ENCODE measurements at places on chromosomes 7 and 10.

DNA sequence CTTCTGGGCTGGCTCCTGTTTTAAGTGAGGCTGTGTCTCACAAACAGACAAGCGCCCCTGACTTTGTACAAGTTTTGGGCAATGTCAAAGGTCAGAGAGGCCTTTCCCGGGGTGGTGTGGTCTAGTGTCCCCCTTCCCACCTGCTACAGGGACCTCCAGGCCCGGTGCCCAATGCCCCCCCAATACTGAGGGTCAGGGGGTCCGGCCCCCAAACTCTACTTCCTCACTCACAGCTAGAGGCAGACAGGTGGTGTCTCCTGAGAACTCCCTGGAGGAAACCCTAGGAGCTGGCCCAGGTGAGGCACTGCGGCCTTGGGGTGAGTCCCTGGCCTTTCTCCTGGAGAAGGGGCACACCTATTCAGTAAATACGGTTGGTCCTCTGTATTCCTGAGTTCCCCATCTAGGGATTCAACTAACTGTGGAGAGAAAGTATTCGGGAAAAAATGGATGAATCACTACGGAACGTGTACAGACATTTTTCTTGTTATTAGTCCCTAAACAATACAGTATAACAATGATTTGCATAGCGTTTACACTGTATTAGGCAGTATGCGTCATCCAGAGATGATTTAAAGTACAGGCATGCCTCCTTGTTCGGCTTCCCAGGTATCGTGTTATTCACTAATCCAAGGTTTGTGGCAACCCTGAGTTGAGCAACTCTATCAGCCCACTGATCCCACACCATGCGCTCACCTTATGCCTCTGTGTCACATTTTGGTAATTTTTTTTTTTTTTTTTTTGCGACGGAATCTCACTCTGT is 308.1 kb downstream of the WDR37 start:
- DNase-seq = no peak

GRCh38 chr7:3243680-3244079 is 57.4 kb upstream of the SDK1 start:
- DNase-seq = no peak

DNA sequence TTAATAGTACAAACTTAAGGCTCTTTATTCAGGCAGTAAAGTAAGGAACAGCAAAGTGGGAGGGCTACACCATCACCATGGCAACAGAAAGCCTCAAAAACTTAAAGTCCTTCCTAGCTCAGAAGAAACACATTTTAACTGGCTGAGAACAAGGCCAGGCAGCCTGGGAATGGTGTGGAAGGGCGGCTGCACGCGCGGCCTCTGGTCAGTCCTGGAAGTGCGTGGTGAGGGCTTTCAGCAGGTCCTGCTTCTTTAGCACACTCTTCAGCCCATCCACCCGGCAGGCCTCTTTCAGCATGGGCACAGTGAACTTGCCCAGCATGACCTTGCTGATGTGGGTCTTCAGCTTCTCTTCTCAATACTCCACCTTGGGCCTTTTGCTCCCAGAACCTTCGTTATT is 133.0 kb downstream of the CYP26A1 start:
- no peak for DNase-seq

GRCh38 chr7:28121496-28121895 is 59.1 kb downstream of the JAZF1 start:
- peak; percentile 38 for DNase-seq

DNA sequence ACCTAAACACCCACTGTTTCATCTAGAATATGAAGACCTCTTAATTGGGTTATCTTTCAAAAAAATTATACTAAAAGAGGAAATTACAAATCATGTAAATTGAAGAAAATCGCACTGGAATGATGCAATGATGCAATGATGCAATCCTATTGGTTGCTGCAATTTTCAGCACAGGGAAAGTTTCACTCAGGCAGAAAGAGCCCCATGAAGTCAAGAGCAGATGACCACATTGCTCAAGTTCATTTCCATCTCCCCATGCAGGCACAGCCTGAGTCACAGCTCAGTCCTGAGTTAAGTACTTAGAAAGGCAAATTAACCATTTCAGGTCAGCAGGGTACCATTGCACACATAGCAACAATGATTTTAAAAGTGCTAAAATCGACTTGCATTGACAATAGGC is 180.3 kb upstream of the MYO3A start:
- DNase-seq = peak; percentile 40

GRCh38 chr10:112283100-112283499 is at the start of gene TECTB:
TECTB (plus strand) TSS chr10:112283400; CDS start chr10:112283735, 335 bp downstream.
- no peak for DNase-seq

- no peak for DNase-seq
These were observed 63.6 kb upstream of the HGF start for GRCh38 chr7:81833401-81833800.

GRCh38 chr10:86127274-86127819 is 239.2 kb downstream of the GRID1 start:
- no peak for DNase-seq

DNA sequence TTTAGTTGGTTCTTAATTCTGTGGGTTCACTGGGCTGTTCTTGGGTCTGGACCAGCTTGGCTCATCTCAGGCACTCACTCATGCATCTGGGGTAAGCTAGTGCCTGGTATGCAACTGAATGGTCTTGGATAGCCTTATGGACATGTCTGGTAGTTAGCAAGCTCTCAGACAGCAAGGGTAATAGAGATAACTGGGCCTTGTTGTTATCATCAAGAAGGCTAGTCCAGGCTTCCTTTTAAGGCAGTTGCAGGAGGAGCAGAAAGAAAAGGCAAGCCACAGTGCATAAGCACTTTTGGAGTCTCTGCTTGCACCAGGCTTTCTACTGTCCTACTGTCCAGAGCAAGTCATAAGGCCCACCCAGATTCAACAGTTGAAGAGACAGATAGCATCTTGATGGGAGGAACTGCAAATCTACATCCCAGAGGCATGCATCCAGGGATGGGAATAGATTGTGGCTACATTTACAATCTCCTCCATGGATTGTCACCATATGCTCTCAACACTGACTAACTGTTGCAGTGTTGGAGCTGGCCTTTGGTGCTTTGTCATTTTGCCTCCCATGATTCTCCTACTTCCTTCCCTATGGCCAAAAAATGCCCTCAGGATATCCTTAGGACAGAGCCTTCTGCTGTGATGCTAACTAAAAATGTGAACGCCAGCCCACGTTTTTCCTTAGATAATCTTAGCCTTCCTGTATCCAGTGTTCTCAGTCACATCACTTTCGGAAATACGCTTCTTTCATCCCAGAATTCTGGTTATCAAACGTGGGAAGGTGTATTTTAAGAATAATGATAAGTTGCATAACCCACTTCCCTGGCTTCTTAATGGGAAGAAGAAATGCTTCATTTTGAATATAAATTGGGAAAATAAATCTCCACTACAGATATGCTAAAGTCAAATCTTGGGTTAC is 3.6 kb downstream of the GIMAP4 start:
- peak; percentile 82 for DNase-seq

- DNase-seq = no peak
These were observed 1071.8 kb downstream of the DNAJB9 start for GRCh38 chr7:109641445-109641844.

GRCh38 chr7:26705567-26705966 is 158.8 kb downstream of the SKAP2 start:
- peak; percentile 40 for DNase-seq

- peak; percentile 48 for DNase-seq
These were observed 35.7 kb downstream of the PDZD8 start for GRCh38 chr10:117339578-117339977.

DNA sequence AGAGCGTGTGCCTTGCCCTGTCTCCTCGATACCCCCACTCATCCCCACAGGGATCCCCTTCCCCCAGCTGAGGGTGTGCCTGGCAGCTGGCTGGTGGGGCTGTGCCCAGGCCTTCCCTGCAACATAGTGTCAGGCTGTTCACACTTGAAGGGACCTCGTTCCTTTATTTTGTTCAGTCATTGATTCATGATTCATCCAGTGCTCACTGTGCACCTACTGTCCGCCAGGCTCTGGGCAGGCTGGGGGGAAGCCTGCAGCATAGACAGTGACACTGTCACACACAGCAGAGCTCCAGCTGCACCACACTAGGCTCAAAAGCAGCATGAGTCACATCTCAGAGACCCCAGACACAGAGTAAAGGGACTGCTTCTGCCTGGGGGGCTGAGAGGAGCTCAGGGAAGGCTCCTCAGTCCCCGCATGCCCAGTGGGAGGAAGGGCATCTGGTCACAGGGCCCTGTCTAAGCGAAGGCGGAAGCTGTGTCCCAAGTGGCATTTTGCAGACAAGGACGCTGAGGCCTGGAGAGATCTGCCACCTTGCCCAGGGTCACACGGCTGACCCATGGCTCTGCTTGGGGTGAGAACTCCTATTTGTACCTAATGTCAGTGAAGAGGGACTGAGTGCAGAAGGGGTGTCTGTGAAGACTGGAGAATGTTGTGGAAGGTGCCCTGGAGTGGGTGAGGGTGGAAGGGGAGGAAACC is 27.9 kb downstream of the CDH23 start:
- DNase-seq = no peak

DNA sequence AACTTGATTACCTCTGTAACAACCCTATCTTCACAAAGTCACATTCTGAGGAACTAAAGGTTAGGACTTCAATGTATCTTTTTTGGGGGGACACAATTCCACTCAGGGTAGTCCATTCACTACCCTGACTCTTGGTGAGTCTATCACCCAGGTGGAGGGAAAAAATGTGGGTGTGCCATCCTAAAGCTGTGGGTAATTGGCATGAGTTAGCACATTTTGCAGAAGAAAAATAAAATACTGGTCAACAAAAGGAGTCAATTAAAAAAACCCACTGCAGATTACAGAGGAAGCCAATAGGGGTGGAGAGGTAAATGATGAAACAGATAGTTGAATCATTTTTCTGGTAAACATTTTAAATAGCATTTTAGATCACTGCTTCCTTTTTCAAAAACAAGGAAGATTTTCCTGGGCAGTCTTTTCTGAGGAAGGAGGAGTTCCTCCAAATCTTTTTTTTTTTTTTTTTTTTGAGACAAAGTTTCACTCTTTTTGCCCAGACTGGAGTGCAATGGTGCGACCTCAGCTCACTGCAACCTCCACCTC is 5.1 kb upstream of the BLVRA start:
- peak; percentile 43 for DNase-seq

DNA sequence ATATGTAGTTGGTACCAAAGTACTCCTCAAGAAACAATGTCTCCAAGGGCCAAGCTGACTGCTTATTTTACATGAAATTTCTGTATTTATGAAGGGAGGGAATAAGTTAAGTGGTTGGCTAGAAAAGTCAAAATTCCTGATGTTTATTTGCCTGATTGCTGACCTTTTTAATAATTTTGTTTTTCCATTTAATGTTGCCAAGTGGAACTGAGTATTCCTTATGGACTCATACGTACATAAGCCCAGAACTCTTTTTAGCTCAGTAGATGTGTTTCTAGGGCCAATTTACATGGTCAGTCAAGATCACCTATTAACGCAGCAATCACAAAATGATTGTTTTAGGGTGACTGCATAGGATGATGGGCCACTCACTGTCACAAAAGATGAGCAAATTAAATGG is 78.3 kb upstream of the FZD8 start:
- no peak for DNase-seq

DNA sequence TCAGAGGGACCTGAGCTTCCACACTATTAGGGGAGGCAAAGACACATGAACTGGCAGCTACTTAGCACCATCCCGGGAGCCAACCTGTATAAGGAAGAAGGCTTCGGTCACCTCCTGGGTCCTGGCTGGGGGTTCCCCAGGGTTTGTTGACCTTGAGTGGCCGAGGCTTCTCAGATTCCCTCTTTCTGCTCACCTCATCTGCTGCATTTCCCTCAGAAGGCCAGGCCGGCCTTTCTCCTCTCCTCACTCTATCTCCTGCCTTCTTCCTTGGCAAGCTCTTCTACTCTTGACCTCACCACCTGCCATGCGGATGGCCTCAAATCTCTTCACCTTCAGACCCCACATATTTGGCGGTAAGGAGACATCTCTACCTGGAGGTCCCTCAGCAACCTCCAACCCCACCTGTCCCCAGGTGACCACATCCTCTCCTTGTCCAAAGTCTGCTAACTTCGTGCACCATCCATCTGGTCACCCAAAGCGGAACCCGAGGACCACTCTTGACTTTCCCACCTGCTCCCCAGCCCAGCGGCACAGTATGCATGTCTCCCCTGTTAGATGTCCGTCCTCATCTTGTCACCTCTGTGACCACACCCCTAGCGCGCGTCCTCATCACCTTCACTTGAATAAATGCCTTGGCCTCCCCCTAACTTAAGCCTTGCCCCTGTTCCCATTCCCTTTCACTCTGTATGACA is 133.8 kb upstream of the UNC5B start:
- DNase-seq = no peak

DNA sequence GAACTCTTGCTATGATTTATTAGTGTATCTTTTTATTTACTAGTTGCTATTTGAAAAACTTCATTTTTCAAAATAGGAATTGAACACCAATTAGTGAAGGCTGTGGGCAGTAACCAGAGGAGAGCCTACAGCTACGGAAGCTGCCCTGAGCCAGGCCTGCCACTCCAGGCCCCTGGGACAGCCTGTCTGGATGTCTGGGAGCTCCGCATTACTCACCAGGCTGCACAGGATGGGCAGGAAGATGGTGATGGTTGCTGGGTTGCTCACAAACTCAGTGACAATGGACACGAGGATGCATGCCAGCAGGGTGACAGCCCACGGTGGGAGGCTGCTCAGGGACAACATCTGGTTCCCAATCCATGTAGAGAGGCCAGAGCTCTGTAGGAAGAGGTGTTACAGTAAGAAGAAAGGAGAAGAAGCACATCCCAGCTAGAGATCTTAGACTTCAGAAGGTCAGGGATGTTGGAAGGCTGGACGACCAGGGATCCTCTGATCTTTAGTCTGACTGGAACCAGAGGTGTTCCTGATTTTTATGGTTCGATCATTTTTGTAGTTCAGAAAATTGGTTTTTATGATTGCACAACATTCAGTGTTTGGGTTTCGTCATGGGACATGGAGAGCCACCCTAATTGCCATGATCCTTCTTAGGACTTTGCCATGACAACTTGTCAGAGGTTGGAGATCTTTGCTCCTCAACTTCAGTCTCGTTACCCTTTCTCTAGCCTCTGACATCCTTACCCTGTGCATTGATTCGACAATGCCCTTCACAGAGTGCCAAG is 23.2 kb downstream of the STMP1 start:
- no peak for DNase-seq

GRCh38 chr7:12584930-12585329 is 14.4 kb downstream of the SCIN start:
- peak; percentile 71 for DNase-seq

DNA sequence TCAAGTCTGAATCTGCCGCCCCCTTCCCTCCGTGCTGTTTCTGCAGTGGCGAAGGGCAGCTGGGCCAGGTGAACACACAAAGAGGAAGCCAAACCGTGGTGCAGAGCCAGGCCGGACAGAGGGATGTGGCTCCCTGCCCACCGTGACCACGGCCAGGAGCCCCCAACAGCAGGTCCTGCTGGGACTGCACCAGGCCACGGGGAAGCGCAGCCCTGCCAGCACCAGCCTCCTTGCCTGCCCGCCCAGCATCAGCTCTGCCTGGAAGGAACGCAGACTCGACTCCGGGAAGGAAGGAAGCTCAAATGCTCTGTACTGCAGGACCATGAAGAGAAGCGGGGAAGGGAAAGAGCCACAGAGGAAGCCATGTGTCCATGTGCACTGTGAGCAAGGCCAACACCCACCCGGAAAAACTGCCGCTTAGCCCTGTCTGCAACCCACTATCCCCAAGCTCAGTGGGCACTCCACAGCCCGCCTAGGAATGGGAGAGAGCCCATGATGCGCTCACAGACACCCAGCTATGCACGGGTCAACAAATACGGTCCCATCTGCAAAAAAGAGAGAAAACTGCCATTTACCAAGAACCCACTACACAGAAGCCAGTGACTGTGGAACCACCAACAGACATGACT is 19.0 kb downstream of the GPER1 start:
- no peak for DNase-seq

Measured in hematopoietic multipotent progenitor cell treated with erythropoietin and hydrocortisone succinate and interleukin-3 and kit ligand, for 4 days (in vitro differentiated cells).